Small intestine (tissue), 16 donors: ENCODE measurements at places on chromosomes 1 and 21. TPM values are rescaled to one million over a fixed set of nuclear protein-coding genes. Genes with fewer than 3 reads are reported as not detected.

OR2L5 gene
- polyA plus RNA-seq = not detected

PYHIN1 gene
- 0.67 TPM for polyA plus RNA-seq

DNA sequence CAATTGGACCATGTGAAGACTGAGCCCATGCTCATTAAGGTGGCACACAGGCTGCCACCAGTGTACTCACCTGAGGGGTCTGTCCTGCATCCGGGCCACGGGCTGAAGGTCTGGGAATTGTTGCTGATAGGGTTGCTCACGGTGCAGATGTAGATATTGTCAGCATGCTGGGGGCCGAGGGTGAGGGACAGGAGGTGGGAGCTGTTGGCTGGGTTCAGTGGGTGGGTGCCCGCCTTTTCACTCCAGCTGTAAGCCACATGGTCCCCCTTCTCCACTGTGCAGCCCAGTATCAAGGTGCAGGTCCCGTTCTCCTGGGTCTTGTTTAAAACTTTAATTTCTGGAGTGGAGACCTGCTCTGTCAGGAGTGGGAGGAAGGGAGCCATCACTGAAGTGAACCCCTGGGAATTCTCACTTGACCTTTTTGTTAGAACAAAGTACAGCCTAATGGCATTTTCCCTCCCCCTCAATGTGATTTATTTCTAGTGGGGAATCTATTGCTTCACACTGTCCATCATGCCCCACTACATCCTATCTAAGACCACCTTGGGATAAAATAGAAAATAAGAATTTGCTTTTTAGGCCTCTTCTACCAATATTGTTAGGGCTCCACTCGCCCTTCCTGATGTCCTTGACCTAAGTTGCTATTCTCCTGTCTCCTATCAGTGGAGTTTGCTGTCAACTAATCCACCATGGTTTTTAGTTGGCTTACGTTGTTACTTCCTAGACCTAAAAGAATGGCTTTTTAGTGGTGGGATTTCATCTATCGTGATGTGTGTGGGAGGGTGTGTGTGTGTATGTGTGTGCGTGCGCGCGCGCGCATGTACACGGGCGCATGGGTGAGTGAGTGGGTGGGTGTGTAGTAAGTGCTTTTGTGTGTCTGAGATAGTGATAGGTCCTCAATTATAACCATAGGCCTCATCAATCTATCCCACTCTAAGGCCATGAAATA is 12.0 kb downstream of the SLAMF1 start:
- no peak for DNase-seq

TAS1R1 gene
- not detected for polyA plus RNA-seq

KPRP gene
- not detected for polyA plus RNA-seq

TDRD10 gene
- polyA plus RNA-seq = 1.6 TPM

DNA sequence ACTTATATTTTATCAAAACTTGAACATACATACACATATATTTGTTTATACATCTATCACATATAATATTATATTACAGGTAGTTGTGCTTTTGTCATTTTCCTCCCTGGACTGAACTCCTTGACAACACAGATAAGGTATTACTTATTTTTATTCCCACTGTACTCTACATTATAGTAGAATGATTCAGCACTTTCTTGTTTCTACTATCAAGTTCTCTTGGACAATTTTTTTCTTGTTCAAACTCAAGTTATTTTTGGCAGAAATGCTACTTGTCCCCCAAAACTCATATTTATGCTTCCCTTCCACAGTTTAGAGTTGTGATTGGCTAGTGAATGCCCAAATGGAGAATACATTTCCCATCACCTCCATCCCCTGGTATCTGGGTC is 10.8 kb upstream of the PTPRC start:
- no peak for DNase-seq

DNA sequence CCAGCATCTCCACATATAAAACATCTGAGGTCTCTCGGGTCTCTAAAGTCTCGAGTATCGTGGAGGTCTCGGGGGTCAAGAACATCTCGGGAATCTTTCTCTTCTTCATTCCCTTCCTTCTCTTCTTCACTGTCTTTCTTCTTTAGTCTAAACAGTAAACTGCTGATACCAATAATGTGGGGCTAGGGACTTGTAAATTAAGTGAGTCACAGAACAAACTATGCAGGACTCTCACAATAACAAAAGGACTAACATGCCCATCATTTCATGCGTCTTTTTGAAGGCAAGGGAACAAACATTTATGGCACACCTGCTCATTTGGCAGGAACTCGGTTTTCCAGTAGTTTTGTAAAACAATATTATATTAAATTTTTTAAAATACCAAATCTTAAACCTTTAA is 32.4 kb downstream of the PRPF38A start:
- no peak for DNase-seq
